ENCODE measurements at places on chromosomes 12 and 14. TPM values are rescaled to one million over a fixed set of nuclear protein-coding genes. Genes with fewer than 3 reads are reported as not detected.

DNA sequence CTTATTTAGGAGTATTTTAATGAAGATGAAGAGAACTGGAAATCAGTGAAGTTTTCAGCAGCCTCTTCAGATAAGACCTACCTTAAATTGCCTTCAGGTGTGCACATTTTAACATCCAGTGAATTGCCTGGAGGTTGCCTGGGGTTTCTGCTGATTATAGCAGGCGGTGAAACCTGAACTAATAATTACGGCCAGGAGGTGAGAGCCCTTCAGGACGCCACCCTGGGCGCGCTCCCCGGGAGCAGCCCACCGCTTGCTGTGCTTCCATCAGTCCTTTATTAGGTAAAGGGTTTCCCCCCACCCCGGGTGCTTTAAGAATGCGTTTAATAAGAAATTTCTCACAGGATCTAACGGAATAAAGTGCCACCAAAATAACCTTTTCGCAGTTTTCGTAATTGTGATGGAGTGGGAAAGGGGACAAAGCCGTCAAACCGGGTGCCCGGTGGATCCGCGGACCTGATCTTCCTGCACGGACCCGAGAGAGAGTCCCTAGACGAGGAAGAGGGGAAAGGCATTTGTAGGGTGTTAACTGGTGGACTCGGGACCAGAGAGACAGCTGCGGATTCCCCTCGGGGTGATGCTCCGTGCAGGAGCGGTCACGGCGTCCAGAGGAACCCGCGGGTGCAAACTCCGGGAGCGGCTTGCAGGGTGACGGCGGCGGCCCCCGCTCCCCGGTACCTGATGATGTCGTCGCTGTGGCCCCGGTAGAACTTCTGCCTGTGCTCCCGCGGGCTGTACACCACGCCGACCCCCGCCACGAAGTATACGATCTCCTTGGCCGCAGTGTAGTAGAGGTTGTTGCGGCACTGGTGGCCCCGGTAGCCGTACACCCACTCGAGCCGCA, 902 bp downstream of the EML5 start:
- DNase-seq: peak; percentile 46

GRCh38 chr12:11820476-11820875, 171.0 kb downstream of the ETV6 start:
- DNase-seq: no peak

GRCh38 chr12:102814691-102815367, 102.2 kb downstream of the PAH start:
- no peak for DNase-seq

FAM181A gene
- not detected for total RNA-seq

DNA sequence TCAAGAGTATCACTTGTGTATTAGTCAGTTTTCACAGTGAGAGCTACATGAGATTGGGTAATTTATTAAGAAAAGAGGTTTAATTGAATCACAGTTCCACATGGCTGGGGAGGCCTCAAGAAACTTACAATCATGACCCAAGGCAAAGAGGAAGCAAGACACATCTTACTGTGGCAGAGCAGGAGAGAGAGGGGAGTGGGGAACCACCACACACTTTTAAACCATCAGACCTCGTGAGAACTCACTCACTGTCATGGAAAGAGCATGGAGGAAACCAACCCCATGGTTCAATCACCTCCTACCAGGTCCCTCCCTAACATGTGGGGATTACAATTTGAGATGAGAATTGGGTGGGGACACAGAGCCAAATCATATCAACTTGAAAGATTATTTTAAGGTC, 522.9 kb downstream of the FLRT2 start:
- no peak for DNase-seq

DNA sequence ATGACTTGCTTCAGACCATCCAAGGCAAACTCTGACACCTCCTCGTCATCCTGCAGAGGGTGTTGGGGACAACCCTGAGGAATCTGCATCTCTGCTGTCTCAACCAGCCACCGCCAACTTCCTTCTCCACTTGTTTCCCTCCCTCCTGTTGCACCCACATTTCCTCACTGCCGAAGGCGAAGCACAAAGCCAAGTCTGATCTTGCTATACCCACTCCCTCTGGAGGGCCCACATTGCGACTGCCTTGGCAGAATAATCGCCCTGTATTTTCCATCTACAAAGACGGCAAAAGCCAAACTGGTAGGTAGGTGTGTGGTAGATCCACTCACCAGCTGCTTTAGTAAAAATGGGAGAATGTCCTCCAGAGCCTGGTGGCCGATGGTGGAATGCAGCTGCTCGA, 21.8 kb upstream of the RAB35 start:
- no peak for DNase-seq

KERA gene
- total RNA-seq: not detected

RAB5B gene
- total RNA-seq: 115 TPM

GARIN6 gene
- total RNA-seq: not detected

GRCh38 chr12:106975098-106975497, 11.8 kb downstream of the MTERF2 start:
- no peak for DNase-seq

DNA sequence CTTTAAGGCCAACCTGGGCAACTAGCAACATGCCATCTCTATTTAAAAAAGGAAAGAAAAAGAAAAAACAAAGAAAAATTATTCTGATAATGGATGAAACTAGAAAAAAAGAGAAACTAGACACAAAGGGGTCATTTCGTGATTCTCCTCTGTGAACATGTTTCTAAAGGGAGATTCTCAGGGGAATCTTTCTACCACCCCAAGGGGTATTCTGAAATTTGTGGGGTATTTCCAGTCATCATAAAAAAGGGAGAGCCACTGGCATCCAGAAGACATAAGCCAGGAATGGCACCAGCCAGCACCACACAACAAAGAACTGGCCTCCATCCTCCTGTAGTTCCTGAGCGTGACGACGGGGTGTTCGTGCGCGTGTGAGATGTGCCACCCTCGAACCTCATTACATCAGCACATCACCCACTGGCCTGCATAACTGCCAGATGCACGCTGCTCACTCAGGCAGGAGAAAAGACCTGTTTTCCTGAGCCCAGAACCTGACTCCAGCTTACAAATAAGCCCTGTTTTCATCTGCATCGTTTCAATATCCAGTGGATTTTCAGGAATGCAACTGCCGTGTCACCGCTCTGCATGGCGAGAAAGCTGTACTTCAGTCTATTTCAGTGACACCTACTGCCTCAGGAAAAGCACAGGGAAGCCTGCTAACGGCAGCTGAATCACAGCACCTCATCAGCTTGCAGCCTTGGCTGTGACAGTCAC, 23.9 kb downstream of the STX2 start:
- DNase-seq: no peak

DNA sequence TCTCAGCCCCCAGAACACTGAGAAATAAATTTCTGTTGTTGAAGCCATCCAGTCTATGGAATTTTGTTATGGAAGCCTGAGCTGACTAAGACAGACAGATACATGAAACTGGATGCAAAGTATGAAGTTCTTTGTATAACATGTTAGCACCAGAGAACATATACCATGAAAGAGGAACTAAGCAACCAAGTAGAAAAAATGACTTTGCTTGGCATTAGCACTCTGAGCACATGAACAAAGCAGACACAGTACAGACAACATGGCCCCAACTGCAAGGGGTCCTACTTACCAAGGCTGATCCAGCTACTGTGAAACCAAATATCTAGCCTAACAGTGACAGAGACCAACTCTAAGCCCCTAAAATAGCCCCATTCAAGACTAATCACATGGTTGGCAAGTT, 13.8 kb downstream of the EXOC5 start:
- DNase-seq: no peak

LRP10 gene
- 187 TPM for total RNA-seq

GRCh38 chr12:132514216-132514820, 24.4 kb downstream of the FBRSL1 start:
- DNase-seq: no peak

- DNase-seq: no peak
Observed at GRCh38 chr12:70535896-70536374, 101.3 kb downstream of the PTPRB start.

DNA sequence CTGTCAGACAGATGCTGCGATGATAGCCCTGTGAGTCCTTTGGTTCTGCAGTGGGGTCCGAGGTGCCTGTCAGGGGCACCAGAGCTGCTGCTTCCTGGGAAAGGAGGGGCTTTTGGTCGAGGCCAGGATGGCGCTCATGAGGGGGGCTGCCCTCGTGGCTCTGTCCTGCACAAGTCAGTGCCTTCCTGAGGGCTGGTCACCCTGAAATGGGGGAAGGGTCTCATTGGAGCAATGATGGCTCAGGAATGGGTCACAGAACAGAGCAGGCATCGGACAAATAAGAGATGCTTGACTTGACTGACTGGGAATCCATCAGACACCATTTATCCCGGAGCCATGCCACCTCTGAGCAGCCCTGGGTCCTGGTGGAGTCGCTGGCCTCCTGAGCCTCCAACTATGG, 121.9 kb downstream of the ADGRD1 start:
- no peak for DNase-seq

KCNJ8 gene
- 17.2 TPM for total RNA-seq

- DNase-seq: peak; percentile 26
Observed at GRCh38 chr12:2117541-2117940, 64.8 kb downstream of the CACNA1C start.

CBLN3 gene
- 10.2 TPM for total RNA-seq

B4GALNT3 gene
- total RNA-seq: 29.9 TPM

DNA sequence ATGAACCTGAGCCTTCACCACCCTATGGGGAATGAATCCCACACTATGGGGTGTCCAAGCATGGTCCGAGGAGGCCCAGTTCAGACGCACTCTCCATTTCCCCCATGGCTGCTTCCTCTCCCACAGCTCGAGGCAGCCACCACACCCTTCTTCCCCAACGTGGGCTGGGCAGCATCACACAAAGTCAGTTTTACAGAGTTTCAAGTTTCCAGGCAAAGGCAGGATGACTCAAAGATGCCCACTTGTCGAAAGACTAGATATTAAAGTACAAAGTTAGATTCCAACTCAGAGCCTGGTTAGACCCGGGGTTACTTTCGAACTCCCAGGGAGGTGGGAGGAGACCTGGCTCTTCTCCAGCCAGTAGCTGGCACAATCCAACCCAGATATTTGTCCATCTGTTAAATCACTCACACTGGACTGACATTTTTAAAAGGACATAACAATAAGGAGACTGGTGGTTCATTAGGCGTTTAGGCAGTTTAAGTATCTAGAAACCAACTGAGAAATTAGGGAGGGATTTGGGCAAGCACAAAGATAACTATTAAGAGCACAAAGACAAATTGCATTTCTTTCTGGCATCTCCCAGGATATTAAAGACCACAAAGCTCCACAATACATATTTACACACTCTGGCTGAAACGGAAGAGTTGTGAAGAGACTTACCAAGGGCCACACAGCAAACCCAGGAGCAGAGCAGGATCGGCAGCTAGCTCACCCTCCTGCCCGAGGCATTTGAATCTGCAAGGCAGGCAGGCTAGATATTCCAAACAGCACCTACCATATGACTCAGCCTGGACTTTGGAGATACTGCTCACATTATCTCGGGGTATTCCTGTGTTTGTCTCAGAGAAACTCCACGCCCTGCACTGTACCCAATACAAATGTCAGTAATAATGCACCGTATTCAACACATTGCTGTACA, 34.8 kb downstream of the TMCC3 start:
- no peak for DNase-seq

LIN7A gene
- 5.7 TPM for total RNA-seq

GRCh38 chr14:77459072-77459723, 1.3 kb downstream of the AHSA1 start:
- DNase-seq: peak; percentile 60

DNA sequence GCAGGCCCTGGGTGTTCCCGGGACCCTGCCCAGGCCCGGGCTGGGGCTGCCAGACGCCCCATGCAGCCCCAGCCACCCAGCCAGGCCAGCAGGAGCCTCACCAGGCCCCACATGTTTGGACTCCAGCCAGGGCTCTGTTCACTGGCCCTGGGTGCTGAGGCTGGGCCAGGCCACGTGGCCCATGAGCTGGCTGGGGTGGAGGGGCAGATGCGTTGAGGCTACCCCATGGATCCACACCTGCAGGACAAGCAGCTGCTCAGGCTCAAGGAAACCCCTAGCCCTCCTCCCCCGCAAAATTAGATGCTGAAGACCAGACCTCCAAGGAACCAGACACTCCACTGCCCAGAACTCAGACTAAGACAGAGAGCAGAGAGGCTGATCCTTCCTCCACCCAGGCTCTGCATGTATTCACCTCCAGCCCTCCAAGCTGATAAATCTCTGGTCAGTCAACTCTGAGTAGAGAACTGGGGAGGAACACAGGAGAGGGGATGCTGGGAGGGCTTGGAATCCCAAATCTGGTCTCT, 1.6 kb downstream of the CDH24 start:
- peak; percentile 76 for DNase-seq

- DNase-seq: no peak
Observed at GRCh38 chr12:45292486-45293195, 76.7 kb downstream of the ANO6 start.

NGB gene
- total RNA-seq: not detected

HCAR1 gene
- 0.33 TPM for total RNA-seq

FGF23 gene
- not detected for total RNA-seq

RILPL2 gene
- total RNA-seq: 13.7 TPM

GRCh38 chr12:120158351-120158750, 36.2 kb downstream of the GCN1 start:
- DNase-seq: no peak

DNA sequence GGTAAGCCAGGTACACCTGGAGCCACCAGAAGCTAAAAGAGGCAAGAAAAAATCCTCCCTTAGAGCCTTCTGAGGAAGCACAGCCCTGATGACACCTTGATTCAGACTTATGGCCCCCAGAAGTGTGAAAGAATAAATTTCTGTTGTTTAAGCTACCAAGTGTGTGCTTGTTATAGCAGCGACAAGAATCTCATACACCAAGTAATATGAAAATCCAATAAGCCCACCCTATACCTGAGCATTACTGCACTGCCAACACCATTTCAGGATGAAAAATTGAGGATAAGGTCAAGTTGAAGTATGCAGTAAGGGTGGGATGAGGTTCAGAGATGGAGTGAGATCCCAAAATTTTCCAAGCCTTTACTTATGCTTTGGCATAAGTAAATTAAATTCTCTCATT, 163.6 kb upstream of the CCDC196 start:
- no peak for DNase-seq

- no peak for DNase-seq
Observed at GRCh38 chr12:119381471-119382235, 47.1 kb downstream of the CCDC60 start.

GRCh38 chr12:107801150-107801549, 26.6 kb downstream of the ASCL4 start:
- DNase-seq: no peak

PTPN21 gene
- total RNA-seq: 53.7 TPM

- DNase-seq: no peak
Observed at GRCh38 chr12:132109741-132110140, 34.4 kb downstream of the DDX51 start.

DNA sequence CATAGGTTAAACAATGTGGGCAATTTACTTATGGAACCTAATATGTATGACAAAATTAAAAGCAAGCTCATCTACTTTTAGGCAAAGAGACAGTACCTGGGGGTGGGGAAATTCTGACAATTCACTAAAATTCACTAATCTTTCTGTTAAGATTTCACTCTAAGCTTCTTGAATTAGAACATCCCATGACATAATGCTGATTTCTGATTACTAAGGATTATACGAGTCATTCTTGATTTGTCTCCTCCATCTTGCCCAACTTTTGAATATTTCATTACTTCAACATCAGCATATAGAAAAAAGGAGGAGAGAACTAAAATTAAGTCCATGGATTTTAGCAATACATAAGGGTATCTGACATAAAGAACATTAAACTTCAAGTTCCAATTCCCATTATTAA, 2.4 kb downstream of the CEP83 start:
- no peak for DNase-seq

GPRC5A gene
- total RNA-seq: 36.6 TPM

CISTR gene
- not detected for total RNA-seq

Measured in aorta (tissue), 5 donors.